ENCODE measurements at places on chromosomes 2 and 18. TPM values are rescaled to one million over a fixed set of nuclear protein-coding genes. Genes with fewer than 3 reads are reported as not detected.

Gene GNAL
- 0.47 TPM for total RNA-seq

Gene PXDN
- total RNA-seq = 313 TPM

Gene RGPD8
- total RNA-seq = 21.5 TPM

Gene GAREM2
- 0.63 TPM for total RNA-seq

Gene AMER3
- total RNA-seq = not detected

Gene ALPG
- total RNA-seq = not detected

Gene TNS1
- 27.4 TPM for total RNA-seq

Gene ZDBF2
- total RNA-seq = 9.3 TPM
